Activated T-helper 9 cell treated with anti-CD3 and anti-CD28 coated beads, Interleukin-2, amount 50 U/mL, for 16 hours (primary cell): ENCODE measurements at places on chromosomes 7 and 10.

DNA sequence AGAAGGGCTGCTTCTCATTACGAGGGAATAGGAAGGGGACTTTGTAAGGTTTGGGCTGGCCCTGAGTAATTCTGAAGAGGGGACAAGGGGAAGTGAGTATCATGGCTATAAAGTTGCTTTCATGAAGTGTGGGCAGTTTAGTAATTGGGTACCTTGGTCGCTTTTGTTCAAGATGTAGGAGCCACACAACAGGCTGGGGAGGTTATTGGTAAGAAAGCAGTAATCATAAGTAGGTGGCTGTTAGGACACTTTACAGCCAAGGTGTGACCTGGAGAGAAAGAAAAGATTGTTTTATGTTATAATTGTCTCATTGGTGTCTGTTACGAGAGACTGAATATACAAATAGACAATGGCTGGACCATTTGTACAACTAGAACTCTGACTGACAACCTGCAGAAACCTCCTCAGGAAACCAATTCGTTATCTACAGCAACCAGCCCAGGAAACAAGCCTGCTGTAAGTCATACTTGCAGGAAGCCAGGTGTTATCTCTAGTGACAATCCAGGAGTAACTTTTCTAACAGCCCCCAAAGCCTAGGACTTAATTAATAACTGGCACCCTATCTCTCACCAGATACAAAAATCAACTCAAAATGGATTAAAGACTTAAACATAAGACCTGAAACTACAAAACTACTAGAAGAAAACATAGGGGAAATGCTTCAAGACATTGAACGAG is 5.0 kb upstream of the CCM2 start:
- DNase-seq, result no peak

DNA sequence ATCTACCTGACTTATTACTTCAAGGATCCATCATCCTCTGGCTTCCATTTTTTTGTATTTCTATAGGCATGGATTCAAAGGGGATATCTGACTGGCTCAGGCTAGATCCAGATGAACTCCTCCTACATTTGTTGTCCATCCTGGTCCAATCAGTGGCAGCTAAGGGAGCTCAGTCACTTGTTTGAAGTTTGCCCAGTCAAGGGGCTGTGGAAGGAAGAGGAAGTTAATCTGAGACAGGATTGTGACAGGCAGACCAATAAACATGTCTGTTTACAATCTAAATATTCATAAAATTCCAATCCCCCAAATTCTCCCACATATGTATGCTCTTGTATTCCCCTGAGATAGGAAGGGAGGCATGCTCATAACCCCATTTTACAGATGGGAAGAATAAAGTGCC is 48.7 kb downstream of the CAV1 start:
- DNase-seq, result no peak

GRCh38 chr10:1947464-1948003 is 210.2 kb upstream of the ADARB2 start:
- no peak for DNase-seq

DNA sequence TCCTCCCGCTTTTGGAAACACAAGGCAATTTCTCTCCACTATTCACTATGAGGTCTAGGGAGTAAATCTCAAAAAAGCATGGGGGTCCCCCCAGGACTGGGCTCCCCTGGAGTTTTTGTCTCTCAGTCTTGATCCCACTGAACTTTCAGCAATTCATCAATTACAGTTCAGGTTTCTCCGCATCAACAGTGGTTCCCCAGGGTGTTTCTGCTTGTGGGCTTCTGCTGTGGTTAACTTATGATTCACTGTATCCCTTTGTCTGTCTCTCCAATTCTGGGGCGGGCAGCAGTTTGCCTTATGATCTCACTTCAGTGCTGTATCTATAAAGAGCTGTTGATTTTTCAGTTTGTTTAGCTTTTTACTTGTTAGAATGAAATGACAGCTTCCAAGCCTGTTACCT is 142.6 kb upstream of the CDC14C start:
- no peak for DNase-seq

GRCh38 chr7:94393246-94394108 is 1.2 kb upstream of the COL1A2 start:
- no peak for DNase-seq

DNA sequence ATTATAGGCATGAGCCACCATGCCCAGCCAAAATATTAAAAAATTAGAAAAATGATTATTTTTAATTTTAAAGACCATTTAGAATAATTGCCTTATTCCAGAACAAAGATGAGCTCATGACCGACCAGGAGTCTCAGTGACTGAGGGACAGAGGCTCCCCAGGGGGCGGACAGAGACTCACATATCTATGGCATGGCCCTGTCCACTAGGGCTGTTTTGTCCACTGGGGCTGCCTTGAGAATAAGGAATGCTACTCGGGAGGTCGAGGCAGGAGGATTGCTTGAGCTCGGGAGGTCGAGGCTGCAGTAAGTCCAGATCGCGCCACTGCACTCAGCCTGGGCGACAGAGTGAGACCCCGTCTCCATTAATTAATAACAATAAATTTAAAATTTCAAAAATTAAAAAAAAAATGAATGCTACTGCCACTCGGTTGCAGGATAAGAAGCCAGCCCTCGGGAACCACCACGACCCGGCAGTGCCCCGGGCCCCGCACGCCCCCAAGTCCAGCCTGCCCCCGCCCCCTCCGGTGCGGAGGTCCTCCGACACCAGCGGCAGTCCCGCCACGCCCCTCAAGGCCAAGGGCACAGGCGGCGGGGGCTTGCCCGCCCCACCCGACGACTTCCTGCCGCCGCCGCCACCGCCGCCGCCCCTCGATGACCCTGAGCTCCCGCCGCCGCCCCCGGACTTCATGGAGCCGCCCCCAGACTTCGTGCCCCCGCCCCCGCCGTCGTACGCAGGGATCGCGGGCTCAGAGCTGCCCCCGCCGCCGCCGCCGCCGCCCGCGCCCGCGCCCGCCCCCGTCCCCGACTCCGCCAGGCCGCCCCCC is 128.6 kb downstream of the APBB1IP start:
- no peak for DNase-seq

DNA sequence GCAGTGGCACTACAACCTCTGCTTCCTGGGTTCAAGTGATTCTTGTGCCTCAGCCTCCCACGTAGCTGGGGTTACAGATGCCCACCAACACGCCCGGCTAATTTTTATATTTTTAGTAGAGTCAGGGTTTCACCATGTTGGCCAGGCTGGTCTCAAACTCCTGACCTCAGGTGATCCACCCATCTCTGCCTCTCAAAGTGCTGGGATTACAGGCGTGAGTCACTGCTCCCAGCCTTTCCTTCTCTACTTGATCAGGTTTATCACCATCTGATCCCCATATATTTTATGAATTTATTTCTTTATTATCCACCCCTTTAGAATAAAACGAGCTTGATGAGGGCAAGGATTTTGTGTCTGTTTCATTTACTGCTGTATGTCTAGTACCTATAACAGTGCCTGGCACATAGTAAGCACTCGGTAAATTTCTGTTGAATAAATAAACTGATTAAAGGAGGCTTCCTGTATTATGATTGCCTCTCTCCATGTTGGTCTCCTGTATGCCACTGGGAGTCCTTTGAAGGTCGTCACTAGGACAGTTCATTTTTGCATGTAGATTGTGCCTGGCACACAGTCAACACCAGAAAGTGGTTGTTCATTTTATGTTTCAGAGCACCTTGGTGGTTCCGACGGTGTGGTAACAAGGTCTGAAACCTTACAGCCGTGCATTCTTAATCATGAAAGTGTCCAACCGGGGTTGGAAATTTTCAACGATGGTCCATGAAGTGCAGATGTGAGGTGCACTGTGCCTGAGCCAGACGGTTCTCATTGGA is 9.6 kb upstream of the EIF3A start:
- no peak for DNase-seq

DNA sequence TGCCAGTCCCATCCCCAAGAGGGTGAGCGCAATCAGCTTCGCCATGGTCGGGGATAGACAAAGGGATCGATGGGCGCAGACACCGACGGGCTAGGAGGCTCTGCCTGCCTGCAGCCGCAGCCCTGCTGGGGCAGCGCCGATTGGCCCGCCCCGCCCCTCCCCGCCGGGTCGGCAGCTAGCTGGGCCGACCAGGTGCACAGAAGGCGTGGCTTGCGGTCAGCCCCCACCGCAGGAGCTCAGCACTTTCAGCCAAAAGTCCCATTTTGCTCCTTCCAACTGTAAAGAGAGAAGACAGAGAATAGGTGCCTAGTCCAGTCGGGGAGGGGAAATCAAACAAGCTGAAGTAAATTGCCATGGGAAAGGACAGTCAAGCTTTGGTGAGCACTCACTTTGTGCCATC is at the start of gene PON1:
PON1 (minus strand) TSS at position 102 of the 400 bp plus-strand sequence; CDS start at position 45, 57 bp downstream.
- no peak for DNase-seq

DNA sequence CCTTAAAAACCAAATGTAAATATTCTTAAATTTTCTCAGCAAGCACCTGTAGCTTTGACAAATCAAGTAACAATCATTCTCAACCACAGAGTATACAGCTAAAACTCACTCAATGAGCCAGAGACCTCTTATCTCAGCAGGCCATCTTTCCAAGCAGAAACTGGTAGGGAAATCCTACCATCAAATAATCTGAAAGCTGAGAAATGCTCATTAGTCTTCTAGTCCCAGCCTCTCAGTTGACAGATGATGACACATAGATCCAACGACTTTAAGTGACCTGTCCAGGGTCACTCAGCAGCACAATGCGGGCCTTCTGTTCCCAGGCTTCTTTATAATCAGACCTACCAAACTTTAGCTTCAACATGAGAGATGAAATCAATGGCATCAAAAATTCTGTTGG is 184.6 kb downstream of the SGMS1 start:
- DNase-seq, result no peak

GRCh38 chr10:72539137-72539536 is 86.7 kb downstream of the MICU1 start:
- no peak for DNase-seq

GRCh38 chr10:36475746-36476145 is 649.7 kb upstream of the ANKRD30A start:
- DNase-seq, result no peak

DNA sequence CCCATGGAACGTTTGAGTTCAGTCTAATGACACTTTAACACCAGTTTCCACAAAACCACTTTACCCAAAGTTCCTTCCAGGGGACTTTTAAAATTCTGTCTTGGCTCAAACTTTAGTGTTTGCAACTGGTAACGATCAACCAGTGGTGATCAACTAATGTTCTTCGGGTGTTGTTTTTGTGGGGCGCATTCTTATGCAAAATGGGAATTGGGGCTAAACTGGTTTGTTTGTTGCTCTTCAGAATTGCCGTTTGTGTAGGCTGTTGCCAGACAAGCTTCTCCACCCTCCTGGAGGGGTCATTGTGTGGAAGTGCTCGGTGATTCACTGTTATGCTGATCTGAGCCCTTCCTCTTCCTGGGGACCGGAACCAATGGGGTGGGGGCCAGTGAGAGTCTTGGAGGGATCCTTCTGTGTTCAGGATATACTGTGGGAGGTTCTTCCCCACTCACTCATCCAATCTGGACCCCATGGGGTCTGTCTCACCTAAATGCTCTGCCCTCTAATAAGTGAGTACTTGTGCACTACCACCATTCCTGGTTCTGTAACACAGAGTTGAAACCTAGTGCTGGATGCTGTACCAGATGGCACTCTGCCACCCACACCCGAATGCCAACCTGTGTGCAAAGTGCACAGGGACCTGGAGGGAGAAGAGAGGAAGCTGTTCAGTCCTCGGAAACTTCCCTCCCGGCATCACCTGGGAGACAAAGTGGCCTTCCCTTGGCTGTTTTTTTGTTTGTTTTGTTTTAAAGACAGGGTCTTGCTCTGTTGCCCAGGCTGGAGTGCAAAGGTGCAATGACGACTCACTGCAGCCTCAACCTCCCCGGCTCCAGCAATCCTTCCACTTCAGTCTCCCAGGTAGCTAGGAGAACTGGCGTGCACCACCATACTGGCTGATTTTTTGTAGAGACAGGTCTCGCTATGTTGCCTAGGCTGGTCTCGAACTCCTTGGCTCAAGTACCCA is 2.1 kb downstream of the NFE2L3 start:
- peak; percentile 17 for DNase-seq

DNA sequence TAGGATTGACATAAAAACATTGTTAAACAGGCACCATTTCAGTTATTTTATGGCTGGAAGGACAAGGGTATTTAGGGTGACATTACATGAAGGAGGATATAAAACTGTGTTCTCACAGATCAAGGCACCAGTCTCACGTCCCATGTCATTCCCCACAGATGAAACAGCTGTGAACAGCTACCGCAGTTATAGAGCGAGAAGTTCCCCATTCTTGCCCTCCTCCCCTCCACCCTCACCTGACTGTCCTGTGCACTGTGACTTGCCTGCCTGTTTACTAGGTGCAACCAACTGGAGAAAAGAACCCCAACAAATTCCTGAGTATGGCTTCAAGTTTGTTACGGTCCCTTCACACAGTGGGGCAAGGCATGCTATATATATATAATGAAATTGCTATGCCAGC is 141.6 kb downstream of the SND1 start:
- DNase-seq, result no peak
